ENCODE measurements at places on chromosomes 12 and 14.
A peak's percentile ranks its signal among the peaks of the same experiment; 100 is the strongest.

GRCh38 chr12:127678945-127679344 is 588.0 kb upstream of the TMEM132C start:
- no peak for DNase-seq

DNA sequence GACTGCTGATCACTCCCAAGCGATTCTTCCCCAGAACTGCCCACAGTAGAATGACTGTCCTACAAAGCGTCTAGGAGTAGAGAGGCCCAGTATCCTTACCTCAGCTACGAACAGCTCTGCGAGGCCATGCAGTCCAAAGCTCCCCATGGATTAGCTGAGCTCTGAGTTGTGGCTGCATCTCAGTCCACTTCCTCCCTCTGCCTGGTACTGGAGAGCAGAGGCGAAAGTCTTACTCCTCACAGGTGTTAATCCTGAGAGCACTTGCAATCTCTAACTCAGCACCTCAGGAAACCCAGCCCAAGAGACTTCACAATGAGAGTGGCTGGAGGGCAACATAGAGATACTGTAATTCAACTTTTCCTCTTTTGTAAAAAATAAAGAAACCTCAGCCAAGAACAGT is 493.1 kb downstream of the BCAT1 start:
- DNase-seq: no peak

GRCh38 chr12:62660756-62661155 is 194.1 kb downstream of the MON2 start:
- no peak for DNase-seq

GRCh38 chr12:52455821-52456220 is 3.9 kb upstream of the KRT6B start:
- DNase-seq: no peak

GRCh38 chr12:57834086-57834876 is 12.2 kb downstream of the CTDSP2 start:
- no peak for DNase-seq

- DNase-seq: no peak
Measured at GRCh38 chr14:23008831-23009230, 1.1 kb downstream of the C14orf93 start.

DNA sequence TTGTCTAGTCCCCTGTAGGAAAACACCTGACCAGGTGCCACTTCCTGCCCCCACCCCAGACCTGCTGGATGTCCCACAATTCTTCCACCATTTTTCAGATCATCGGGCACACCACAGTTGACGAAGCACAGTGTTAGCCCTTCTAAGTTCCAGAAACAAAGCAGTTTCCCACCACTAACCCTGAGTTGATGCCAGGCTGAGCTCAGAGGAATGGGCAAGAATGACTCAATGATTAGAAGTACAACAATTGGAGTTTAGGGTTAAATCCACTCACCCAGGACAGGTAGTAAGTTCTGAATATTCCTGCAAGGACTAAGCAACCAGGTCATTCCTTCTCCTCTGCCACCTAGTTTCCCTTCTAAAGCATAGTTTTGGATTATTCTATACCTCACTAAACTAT is 979.8 kb downstream of the BCL11B start:
- DNase-seq: no peak

- DNase-seq: no peak
Measured at GRCh38 chr14:72613975-72614319, 280.0 kb downstream of the DPF3 start.

DNA sequence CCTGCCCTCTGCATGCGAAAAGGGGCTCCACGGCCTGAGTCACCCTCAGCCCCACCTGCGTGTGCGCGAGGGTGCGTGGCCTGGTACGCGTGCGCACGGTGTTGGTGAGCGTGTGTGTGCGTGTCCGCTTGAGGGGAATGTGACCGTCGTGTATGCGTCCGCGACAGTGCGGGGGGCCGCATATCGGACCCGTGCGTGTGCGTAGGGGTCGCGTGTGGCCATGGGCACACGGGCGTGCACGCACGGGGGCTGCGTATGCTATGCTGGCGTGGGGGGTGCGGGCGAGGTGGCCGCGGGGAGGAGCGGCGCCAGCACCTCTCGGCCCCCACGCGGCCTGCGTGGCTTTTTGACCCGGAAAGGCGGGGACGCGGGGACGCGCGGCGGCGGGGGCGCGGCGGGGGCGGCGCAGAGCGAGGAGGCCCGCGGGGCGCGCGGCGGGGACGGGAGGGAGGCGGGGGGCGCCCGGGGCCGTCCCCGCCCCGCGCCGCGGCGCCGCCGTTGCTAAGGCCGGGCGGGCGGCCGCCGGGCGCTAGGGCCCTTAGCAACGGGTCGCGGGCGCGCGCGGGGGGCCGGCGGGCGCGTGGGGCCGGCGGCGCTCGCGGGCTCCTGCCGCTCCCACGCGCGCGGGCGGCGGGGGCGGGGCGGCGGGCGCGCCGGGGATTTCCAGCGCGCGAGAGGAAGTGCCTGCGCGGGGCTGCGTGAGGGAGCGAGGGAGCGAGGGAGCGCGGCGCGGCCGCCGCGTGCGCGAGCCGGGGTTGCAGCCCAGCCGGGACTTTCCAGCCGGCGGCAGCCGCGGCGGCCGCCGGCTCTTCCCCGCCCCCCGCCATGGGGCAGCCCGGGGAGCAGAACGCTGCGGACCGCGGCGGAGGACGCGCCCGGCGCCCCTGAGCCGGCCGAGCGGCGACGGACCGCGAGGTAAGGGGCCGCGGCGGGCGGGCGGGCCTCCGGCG is at the start of gene TRAF3:
Gene TRAF3, plus strand, starts transcription at position 689 of the 950 bp plus-strand sequence. CDS start 92,753 bp downstream, outside the sequence.
- peak; percentile 87 for DNase-seq

Data from activated T-cell treated with anti-CD3 and anti-CD28 coated beads, Interleukin-2, amount 50 U/mL, for 24 hours (primary cell).